ENCODE measurements at places on chromosomes 11 and 22. TPM values are rescaled to one million over a fixed set of nuclear protein-coding genes. Genes with fewer than 3 reads are reported as not detected.

Gene LRP4
- total RNA-seq: 22.0 TPM

DNA sequence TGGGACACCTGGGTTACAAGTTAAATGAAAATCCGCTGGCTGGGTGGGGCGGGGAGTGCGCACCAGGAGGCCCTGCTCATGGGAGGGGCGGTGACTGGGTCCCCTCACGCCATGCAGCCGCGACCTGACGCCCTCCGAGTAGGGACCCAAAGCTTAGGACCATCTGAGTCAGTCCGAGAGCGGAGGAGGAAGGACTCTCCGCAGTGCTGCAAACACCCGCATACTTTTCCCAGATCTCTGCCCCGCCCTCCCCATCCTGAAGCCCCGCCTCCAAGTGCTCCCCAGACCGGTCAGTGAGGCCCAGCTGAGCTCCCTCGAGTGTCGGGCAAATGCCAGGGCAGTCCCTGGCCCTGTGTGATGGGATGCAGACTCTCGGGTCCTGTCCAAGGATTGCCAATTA, 6.6 kb upstream of the FLI1 start:
- DNase-seq: no peak

Gene DEUP1
- total RNA-seq: not detected

Gene MMP12
- total RNA-seq: not detected

Gene CLDN5
- 19.5 TPM for total RNA-seq

- peak; percentile 78 for DNase-seq
Measured at GRCh38 chr11:123083623-123084029, 21.7 kb upstream of the HSPA8 start.

Gene PIWIL4
- total RNA-seq: 0.66 TPM

Gene DLG2
- 6.5 TPM for total RNA-seq

Gene PHETA2
- total RNA-seq: 3.4 TPM

GRCh38 chr22:39144101-39144767, 8.2 kb downstream of the CBX7 start:
- DNase-seq: no peak

GRCh38 chr11:97786961-97787360, 1233.8 kb upstream of the CNTN5 start:
- DNase-seq: no peak

- DNase-seq: no peak
Measured at GRCh38 chr11:44949160-44950030, 1.3 kb downstream of the TP53I11 start.

- no peak for DNase-seq
Measured at GRCh38 chr11:101727451-101727850, 143.6 kb upstream of the TRPC6 start.

DNA sequence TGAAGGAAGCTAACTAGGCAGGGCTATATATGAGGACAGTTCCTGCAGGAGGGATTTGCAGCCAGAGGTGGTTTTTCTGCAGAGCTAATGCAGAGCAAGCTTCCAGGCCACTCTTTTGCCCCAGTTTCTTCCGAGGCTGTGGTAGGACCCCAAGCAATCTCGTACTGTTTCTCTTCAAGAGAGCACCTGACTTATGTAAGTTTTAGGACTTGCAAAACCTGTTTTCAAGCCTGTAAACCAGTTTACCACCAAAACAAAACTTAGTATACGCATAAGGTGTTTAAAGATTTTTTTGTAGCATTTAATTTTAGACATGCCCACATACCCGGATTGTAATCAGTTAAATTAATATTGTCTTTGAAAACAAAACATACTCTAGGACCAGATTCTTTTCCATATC, 7.7 kb upstream of the APLP2 start:
- DNase-seq: no peak

- no peak for DNase-seq
Measured at GRCh38 chr11:68037411-68038225, 1.2 kb upstream of the TCIRG1 start.

Gene E2F8
- total RNA-seq: 3.6 TPM

Gene AQP11
- 0.69 TPM for total RNA-seq

DNA sequence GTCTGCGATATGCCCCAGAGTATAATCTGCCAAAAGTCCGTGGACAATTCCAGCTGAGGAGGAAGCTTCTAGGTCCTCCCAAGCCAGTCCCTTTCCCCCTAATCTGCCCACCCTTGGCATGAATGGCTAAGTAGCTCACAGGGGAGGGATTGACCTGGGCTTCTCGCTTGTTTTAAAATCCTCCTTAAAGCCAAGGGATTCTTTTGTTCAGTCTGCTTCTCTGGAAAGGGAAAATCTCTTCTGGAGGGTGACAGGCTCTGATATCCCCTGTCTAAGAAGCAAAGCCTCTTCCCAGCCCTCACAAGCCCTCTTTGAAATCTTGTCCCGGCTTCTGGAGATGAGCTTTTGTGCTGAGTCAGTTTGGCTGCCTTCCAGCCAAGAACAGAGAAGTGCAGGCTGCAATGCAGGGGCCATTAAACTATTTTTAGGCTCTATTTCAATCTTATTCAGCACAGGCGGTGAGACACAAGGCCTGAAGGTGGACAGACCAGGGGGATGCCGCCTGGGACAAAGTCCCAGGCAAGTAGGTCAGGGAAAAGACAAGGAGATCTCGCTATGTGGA, 23.9 kb downstream of the NEFH start:
- DNase-seq: peak; percentile 49

GRCh38 chr22:24107661-24108060, 73.6 kb upstream of the SUSD2 start:
- DNase-seq: peak; percentile 89

- DNase-seq: peak; percentile 89
Measured at GRCh38 chr11:123137431-123138224, 57.4 kb downstream of the CLMP start.

Gene NDUFV1
- 640 TPM for total RNA-seq

- DNase-seq: no peak
Measured at GRCh38 chr11:13145461-13145860, 132.1 kb upstream of the BMAL1 start.

- DNase-seq: no peak
Measured at GRCh38 chr11:26620282-26621045, 48.4 kb upstream of the MUC15 start.

Gene IL17REL
- not detected for total RNA-seq

Gene DCDC1
- not detected for total RNA-seq

DNA sequence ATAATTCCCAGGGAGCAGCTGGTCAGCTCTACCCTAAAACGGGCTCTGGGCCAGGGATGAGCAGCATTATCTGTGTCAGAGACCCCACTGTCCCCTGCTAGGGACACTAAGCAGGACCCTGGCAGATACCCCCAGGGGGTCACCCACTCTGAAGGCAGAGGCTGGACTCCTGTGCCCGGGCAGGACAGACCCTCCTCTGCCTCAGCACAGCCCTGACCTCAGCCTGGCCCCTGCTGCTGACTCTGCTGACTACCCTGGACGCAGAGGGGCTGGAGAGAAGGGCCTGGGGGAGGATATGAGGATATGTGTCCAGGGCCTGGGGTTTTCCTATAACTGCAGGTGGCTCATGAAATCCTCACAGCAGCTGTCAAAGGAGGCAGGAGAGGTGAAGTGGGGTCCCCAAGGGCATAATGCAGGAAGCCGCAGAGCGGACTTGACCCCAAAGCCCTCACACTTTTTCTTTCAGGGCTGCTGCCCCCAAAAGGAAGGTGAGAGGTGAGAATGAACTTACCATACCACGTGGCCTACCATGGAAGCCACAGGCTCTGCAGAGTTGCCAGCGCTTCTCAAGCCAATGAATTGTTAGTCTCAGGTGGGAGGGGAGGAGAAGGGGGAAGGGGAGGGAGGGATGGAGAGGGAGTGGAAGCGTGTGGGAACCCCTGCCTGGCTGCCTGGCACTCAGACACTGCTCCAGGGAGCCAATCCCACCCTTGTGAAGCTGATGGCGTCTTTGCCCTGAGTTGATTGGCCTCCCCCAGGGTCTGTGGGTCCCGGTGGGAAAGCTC, 76.7 kb upstream of the WNT11 start:
- no peak for DNase-seq

- DNase-seq: no peak
Measured at GRCh38 chr11:11265994-11266606, 87.0 kb downstream of the CSNK2A3 start.

Gene F2
- total RNA-seq: not detected

Gene PNPLA5
- not detected for total RNA-seq

DNA sequence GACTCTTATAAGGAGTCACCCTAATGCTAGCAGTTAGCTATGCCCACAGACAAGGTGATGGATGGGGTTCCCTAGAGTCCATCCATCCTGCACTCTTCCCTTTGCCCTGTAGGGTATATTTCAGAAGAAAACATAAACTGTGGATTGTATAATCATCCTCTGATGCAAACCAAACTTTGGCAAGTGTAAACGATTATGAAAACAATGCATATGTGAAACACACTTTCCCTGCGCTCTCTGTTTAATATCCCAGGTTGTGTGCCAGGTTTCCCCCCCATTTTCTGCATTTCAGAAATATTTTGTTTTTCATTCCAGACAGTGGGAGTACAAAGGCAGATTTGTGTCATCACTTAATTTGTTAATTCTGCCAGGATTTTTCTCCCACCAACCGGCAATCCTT, 110.0 kb downstream of the LDLRAD3 start:
- DNase-seq: no peak

Gene HBE1
- not detected for total RNA-seq

Gene INPP5J
- 20.7 TPM for total RNA-seq

GRCh38 chr22:50544746-50545253, 899 bp upstream of the KLHDC7B start:
- no peak for DNase-seq

DNA sequence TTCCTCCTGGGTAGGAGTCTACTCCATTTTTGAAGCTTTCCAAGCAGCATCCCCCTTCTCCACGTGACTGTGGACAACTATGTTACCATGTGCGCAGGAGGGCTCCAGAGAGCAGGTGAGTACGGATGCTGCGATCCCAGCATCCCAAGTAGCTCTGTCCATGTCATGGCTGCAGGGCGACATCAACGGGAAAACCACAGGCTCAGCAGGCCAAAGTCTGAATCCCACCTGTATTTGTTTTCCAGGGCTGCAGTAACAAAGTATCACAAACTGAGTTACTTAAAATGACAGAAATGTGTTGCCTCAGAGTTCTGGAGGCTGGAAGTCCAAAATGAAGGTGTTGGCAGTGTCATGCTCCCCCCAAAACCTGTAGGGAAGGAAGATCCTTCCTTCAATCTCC, 40.3 kb downstream of the MCHR1 start:
- DNase-seq: no peak

DNA sequence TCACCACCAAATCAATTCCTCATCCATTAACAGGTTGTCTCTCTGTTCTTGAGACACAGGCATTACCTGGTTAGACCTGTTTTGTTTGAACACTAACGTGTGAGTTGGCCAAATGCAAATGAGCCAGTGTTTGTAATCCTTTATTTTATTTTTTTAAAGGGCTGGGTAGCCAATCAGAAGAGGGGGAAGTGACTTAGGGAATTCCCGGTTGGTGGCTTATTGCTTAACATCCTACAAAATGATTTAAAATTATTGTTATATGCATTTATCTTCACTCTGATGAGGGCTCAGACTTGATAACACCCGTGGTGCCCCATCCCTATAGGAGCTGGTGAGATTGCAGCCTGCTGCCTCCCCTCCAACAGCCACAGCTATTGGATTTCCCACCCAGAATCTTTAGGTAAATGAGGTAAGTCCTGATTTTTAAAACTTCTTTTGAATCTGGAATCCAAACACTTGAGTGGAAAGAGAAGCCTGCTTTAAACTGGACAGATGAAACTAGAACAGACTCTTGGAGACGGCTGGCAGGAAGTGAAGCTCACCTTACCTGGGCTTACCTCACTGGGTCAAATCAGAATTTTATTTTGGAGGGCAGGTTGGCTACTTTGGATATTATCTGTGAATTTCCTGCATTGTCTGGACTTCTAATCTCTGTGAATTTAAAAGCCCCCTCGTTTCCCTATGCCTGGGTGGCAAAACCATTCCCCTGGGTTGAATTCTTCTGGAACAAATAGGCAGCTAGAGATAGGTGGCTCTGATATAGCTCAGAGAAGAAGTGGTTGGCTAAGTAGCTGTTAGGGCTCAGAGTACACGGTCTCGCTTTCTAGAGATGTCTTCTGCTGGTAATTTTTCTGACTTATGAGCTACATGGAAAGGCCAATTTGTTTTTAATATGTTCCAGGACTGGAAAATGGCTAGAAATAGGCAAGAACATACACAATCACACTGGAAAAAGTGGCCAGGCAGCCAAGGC, at the start of gene EHF:
Gene EHF, plus strand, starts transcription at position 274 of the 973 bp plus-strand sequence. CDS start 21,538 bp downstream, outside the sequence.
- no peak for DNase-seq

DNA sequence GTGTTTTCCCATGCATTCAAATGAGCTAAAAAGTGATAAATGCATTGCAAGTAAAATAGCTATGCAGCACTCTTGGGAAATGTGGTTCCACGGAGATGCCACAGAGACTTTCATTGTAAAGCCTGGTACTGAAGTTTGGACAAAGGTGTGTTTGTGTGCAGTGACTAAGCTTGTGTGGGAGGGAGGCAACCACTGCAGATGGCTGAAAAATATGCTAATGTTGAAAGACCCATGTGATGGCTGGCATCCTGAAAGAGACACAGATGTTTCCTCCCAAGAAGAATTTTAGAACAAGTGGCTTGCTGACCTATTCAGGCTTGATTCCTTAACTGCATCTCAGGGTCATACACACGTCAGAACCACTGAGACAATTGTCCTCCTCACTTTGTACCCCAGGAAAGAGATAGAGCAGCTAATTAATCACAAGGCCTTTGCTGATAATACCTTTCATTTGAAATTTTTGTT, 73.8 kb downstream of the FAM76B start:
- DNase-seq: no peak

Gene RIC3
- total RNA-seq: 12.9 TPM

Gene ART5
- 1.4 TPM for total RNA-seq

DNA sequence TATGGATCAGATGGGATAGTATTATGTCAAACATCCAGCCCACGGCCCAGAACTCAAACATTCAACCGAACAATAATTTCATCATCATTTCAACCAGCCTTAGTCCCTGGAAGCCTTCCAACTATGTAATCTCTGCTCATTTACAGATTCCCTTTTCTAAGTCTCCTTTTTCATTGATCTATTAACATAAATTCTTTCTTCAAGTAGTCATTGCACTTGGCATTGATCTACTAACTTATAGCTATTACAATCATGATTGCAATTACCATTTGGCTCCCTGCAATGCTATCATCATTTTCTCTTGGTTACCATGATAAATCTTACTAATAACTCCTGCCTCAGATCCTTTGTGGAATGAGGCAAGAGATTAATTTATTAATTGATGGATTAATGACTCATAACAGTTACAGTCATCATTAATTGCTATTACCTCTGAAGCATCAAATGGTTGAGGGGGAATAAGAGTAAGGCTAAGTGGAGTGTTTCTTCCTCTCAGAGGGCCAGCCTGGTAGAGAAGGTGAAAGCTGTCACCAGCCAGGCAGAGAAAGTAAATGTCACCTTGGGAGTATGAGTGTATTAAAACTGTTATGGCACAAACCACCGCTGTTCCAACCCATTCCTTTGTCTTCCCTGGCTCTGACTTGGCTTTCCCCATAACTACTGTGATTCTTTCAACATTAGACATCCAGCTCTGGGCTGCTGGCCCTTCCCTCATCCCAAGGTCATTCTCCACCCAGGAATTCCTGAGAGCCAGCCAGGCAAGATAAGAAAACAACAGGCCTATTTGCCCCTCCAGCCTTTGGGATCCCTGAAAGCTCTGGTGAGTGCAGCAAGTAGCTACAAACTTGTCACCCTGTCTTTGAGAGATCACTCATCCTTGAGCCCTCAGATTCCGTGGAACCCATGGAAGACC, 174.7 kb downstream of the RRAS2 start:
- no peak for DNase-seq

GRCh38 chr11:33040033-33040861, 875 bp downstream of the TCP11L1 start:
- DNase-seq: no peak

GRCh38 chr11:36822829-36823228, 224.8 kb upstream of the RAG2 start:
- no peak for DNase-seq

- no peak for DNase-seq
Measured at GRCh38 chr11:100397401-100397800, 289.7 kb upstream of the ARHGAP42 start.

Gene KRTAP5-8
- total RNA-seq: not detected

Measured in left ventricle myocardium inferior (tissue), 1 donor.